ENCODE measurements at places on chromosomes 1 and 21. TPM values are rescaled to one million over a fixed set of nuclear protein-coding genes. Genes with fewer than 3 reads are reported as not detected.

BATF3 gene
- 31.4 TPM for total RNA-seq

PTAFR gene
- 0.31 TPM for total RNA-seq

SLFNL1 gene
- not detected for total RNA-seq

TSACC gene
- 2.8 TPM for total RNA-seq
